ENCODE measurements at places on chromosomes 2 and 18.

DNA sequence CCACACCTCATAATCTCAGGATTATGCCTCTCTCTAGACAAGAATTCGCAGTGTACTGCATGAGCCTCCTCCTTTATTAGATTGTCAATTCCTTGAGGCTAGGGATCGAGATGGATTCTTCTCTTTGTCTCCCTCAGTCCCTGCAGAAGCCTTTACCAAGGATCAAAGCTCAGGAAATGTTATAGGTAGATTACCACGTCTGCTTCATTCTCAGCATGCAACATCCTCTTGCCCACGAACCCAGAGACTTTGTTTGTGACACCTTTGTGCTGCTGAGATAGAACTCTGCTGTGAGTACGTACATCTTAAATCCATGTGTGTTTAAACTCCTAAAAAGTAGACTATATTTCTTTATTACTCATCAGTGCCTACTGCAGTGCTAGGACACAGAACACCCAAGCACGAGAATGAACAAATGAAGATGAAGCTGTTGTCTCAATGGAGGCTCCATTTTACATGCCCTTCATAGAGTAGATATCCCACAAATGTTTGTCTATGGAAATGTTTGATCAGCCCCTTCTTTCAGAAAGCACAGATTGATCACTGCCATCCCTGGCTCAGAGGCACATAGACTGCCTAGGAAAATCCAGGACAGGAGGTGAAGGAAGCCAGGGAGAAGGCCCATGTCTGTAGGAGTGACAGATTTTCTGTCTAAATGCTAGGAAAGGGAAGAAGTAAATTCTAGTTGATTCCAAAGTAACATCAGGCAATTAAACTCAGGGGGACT is 98.8 kb upstream of the KLHL29 start:
- no peak for DNase-seq

DNA sequence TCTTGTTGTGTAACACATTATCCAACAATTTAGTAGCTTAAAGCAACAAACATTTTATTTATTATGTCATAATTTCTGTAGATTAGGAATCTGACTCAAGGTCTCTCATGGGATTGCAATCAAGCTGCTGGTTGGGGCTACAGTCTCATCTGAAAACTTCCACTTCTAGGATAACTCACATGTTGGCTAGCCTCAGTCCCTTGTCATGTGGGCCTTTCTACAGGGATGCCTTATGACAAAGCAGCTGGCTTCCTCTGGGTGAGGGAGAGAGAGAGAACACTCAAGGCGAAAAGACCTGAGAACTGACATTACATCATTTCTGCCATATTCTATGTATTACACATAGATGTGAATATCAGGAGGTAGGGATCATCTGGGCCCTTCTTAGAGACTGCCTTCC is 317.9 kb upstream of the VRK2 start:
- DNase-seq, result no peak

GRCh38 chr18:8744656-8745055 is 39.3 kb downstream of the MTCL1 start:
- peak; percentile 10 for DNase-seq

DNA sequence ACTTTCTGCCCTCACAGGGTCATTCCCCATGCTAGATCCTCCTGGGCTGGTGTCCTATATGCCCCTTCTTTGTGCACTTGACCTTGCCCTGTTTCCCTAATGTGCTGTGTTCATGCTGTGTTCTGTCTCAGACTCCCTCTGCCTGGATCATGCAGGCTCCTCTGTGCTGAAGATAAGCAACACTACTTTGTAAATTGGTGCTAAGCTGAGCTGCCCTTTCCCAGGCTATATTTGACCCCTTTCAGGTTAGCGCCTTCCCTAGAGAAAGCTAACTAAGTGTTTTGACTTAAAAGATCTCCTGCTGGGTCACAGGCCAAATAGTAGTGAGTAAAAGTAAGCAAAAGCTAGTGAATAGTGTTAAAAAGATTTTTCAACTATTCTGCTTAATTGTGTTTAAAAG is 257.2 kb upstream of the RGPD4 start:
- no peak for DNase-seq

- DNase-seq, result no peak
These were observed 215.4 kb downstream of the ZNF521 start for GRCh38 chr18:25136416-25137196.

- no peak for DNase-seq
These were observed 454.6 kb downstream of the TSN start for GRCh38 chr2:122210065-122210464.

- no peak for DNase-seq
These were observed 12.2 kb downstream of the CNDP2 start for GRCh38 chr18:74508366-74508765.

GRCh38 chr2:75561566-75562512 is 1.1 kb upstream of the EVA1A start:
- no peak for DNase-seq

DNA sequence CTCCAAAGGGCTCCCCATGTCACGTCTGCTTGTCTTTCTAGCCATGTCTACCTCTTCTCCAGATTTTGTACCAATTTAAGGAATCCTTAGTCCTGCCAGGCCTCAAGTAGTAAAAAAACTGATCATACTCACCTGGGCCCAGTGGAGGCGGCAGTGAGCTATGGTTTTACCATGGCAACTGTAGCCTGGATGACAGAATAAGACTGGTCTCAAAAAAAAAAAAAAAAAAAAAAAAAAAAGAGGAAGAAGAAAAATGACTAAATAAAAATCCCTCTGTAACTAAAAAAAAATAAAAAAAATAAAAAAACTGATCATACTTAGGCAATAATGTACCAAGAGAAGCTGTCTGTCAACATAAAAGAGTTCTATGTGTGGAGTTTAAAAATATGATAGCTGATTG is 221.6 kb downstream of the NR4A2 start:
- DNase-seq, result no peak

DNA sequence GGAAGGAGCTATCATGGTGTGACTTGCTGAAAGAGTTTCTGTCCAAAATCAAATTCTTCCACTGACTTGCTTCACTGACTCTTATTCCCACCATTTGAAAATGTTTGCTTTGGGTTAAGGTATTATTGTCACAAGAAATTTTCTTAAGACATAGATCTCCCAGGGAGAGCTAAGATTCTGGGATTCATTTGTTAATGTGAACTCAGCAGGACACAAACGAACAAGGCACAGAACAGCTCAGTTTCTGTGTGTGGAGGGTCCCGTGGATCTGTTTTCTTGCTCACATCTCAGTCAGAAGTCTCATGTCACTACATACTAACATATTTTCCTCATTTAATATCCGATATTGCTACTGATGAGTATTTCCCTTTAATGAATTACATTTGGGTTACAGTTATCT is 8.2 kb upstream of the HNRNPA3 start:
- no peak for DNase-seq

DNA sequence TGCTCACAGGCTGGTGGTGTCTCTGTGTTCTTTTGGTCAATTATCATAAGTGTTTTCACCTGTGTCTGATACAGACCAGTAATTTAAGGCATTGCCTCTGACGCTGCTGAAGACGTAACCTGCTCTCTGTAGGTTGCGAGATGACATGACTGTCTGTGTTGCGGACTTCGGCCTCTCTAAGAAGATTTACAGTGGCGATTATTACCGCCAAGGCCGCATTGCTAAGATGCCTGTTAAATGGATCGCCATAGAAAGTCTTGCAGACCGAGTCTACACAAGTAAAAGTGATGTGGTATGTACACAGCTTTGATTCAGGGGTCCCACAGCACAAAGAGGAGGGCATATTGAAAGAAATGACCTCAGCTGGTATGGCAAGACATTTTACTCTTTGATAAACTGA is 33.8 kb upstream of the TMEM87B start:
- no peak for DNase-seq
